ENCODE measurements at places on chromosomes 7 and 10. TPM values are rescaled to one million over a fixed set of nuclear protein-coding genes. Genes with fewer than 3 reads are reported as not detected.
A peak's percentile ranks its signal among the peaks of the same experiment; 100 is the strongest.

DNA sequence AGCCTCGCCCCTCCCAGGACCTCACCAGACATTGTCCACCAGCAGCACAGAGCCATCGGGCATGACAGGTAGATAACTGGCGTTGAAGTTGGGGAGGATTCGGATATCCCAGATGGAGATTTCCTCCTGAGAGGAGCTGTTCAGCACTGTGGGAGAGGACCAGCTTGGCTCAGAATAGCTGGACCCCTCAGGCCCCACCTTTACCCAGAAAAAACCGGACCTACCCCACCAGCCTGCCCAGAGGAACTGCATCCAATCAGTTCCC is 1.5 kb downstream of the TRAPPC14 start:
- no peak for DNase-seq

Gene CDC14C
- total RNA-seq, result not detected

GRCh38 chr7:23394488-23395171 is 75.7 kb downstream of the IGF2BP3 start:
- DNase-seq, result no peak

GRCh38 chr7:9082203-9082602 is 648.8 kb downstream of the NXPH1 start:
- no peak for DNase-seq

Gene HK1
- total RNA-seq, result 170 TPM

Gene PRSS37
- not detected for total RNA-seq

Gene CHRM2
- not detected for total RNA-seq

DNA sequence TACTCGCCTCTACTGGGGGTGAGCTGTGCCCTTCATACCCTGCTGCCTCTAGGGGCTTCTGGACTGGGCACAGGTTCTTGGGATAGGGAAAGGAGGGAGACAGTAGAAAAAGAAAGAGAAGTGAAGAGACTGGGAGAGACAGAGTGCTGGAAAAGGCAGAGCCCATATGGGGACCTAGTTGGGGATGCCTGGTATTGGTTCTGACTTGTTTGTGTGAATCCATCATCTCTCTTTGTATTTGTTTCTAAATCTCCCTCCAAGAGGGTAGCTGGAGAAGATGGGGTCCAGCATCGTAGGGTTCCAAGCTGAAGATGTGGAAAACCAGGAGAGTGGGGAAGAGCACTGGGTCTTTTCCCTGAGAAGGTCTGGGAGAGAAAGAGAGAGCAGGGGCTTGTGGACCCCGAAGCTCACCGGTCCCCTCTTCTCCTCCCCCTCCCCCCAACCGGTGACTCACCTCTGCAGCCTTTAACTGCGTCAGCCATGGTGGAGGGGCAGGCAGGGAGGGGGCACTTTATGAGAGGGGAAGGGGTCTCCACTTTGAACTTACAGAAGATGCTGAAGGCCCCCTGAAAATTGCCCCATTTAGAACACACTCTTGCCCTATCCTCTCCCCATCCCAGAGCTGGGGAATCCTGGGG is 3.2 kb upstream of the VGF start:
- DNase-seq, result no peak

GRCh38 chr7:95730493-95731280 is 41.7 kb upstream of the DYNC1I1 start:
- no peak for DNase-seq

- DNase-seq, result no peak
These were observed 353.7 kb downstream of the GLRX3 start for GRCh38 chr10:130489891-130490290.

Gene PTN
- 0.26 TPM for total RNA-seq

DNA sequence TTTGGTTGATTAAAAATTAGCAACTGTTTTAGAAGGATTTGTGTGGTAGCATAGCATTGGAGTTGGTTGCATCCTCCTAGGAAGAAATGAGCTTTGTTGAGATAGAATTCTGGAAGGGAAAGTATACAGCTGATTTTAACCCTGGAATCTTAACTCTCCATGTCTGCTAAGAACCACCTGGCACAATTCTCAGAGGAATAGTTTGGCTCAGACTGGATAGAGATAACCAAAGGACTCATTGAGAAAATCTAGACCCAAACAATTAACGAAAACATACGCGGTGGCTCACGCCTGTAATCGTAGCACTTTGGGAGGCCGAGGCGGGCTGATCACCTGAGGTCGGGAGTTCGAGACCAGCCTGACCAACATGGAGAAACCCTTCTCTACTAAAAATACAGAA is 99.1 kb upstream of the AOAH start:
- DNase-seq, result no peak

- no peak for DNase-seq
These were observed 14.0 kb upstream of the MRPS33 start for GRCh38 chr7:141028767-141029166.

GRCh38 chr7:13742811-13743210 is 246.7 kb downstream of the ETV1 start:
- DNase-seq, result peak; percentile 54

Gene PAX2
- total RNA-seq, result not detected

DNA sequence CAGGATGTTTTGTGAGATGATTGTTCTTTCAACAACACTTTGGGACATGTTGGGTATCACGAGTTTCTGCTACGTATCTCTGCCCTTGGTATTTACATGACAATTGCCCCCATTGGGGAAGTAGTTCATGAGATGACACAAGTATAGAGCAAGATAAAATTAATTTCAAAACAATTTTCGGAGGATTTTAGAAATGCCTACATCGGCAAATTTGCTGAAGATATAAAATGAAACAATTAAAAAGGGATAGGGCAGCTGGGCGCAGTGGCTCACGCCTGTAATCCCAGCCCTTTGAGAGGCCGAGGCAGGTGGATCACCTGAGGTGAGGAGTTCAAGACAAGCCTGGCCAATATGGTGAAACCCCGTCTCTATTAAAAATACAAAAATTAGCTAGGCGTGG is 371.7 kb downstream of the INHBA start:
- DNase-seq, result no peak

- DNase-seq, result no peak
These were observed 133.6 kb upstream of the JCAD start for GRCh38 chr10:30192846-30193608.
